ENCODE measurements at places on chromosomes 2 and 18.

DNA sequence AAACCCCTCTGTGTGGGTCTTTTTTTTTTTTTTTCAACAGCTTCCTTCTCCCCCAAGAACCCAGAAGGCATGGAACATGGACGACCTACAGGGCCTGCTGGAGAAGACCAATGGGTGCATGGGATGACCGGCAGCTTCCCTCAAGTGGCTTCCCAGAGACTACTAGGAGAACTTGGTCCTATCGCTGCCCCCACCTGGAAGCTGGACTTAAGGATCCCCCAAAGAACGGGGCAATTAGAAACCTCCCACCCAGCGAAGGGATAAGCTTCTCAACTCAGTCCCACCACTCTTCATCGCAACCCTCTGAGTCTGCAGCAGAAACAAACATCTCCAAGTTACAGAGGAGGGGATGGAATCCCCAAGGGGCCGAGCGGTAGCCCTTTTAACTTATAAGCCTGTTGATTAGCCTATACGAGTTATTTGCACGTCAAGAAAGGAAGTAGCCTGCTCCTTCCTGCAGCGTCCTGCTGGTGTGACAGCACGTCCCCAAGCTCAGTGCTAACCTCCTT is 1.4 kb downstream of the ACTR1B start:
- DNase-seq, result no peak

GRCh38 chr2:100588071-100588786 is 25.4 kb downstream of the PDCL3 start:
- no peak for DNase-seq

- no peak for DNase-seq
Observed at GRCh38 chr18:23291456-23292205, 156.3 kb downstream of the CABLES1 start.

GRCh38 chr18:68734308-68734707 is 19.4 kb upstream of the TMX3 start:
- no peak for DNase-seq
